NAMALWA (cell line): ENCODE measurements at places on chromosomes 6 and 20.

- no peak for DNase-seq
These were observed 149.8 kb downstream of the PAK5 start for GRCh38 chr20:9689041-9689440.

- DNase-seq: no peak
These were observed 6.9 kb downstream of the RSPO4 start for GRCh38 chr20:995170-995569.

GRCh38 chr6:127494240-127494767 is 24.8 kb downstream of the MTCL3 start:
- DNase-seq: no peak

DNA sequence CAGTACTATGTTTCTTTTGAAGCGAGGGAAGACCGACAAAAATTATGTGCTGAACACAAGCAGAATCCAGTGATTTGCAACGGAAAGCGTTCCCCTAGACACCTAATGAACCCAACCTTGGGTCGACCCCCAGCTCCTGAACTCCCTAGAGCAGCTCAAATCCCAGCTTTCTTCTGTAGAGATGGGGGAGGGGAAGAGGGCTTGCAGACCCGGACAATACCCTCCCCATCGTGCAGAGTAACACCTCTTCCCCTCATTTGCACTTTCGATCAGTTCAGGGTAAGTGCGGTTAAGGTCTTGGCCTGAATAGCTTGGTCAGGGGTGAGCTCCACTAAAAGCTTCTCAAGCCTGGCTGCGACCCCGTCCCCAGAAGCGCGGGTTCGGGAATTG is 404 bp downstream of the CEP162 start:
- DNase-seq: no peak

DNA sequence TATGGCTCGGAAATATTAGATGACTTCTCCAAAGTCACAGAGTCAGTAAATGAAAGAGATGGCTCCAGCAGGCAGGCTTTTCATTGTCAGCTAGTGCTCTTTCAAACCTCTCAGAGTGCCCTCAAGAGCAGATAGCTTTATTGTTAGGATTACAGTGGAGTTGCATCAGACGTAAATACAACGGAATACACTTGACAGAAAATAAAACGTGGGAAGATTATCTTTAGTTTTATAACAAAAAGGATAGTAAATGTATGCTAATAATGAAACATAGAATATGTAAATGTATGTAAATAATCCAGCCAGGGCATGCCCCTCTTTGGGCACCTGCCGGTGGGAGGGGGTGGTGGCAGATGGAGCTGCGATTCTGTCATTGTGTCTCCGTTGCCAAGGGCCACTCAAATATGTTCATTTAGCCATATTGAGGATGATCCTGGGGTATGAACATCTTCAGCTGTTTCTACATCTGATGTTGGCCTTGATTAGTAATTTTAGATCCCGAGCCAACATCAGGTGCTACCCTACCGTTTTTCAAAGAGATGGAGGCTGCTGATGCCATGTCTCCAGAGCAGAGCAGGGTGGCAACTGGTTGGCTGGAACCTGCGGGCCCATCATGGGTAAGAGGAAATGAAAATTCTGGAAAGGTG is 358.3 kb upstream of the SULF2 start:
- no peak for DNase-seq

GRCh38 chr6:8329562-8329961 is 105.8 kb downstream of the SLC35B3 start:
- no peak for DNase-seq

- peak; percentile 53 for DNase-seq
These were observed 283.9 kb downstream of the TBC1D7 start for GRCh38 chr6:13044390-13044789.

- no peak for DNase-seq
These were observed 15.3 kb upstream of the TCF15 start for GRCh38 chr20:625360-625932.

DNA sequence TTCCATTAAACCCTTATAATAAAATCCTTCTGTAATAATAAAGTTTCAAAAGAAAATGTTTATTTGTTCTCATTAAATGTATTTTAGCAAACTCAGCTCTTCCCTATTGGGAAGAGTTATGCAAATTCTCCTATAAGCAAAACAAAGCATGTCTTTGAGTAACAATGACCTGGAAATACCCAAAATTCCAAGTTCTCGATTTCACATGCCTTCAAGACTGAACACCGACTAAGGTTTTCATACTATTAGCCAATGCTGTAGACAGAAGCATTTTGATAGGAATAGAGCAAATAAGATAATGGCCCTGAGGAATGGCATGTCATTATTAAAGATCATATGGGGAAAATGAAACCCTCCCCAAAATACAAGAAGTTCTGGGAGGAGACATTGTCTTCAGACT is 3.8 kb downstream of the IL17A start:
- DNase-seq: no peak

DNA sequence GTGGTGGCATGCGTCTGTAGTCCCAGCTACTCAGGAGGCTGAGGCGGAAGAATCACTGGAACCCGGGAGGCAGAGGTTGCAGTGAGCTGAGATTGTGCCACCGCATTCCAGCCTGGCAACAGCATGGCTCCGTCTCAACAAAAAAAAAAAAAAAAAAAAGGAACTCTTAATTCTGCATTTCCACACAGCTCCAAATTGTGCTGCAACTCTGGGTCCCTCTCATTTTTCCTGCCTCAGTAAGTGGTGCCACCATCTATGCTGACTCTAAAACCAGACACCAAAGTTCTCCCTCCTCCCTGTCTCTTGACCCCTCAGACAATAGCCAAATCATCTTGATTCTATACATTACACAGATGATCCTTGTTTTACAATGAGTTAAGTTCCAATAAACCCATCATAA is 133.9 kb downstream of the BTBD9 start:
- DNase-seq: no peak

DNA sequence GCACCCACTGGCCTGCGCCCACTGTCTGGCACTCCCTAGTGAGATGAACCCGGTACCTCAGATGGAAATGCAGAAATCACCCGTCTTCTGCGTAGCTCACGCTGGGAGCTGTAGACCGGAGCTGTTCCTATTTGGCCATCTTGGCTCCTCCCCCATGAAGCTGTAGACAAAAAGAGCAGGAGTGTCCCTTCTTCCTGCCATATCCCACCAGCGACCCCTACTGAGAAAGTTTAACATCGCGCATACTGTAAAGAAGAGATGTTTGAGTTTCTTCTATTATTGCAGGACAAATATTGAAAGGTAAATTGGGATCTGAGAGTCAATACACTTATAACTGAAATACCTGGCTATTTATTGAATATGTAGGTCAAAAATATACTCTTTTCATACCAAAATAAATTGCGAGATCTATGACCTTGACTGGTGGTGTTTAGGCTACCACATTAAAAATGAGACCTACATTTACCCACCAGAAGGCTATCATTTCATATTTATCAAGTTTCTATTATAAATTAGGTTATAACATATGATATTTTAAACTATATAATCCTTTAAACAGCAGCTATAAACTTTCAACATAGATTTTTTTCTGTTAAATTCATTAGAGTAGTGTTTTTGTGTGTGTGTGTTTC is 586.3 kb downstream of the HTR1B start:
- peak; percentile 24 for DNase-seq

GRCh38 chr20:62922451-62922921 is 3.8 kb downstream of the DIDO1 start:
- no peak for DNase-seq

- peak; percentile 87 for DNase-seq
These were observed 9.1 kb downstream of the HIVEP2 start for GRCh38 chr6:142935553-142936517.

- DNase-seq: peak; percentile 83
These were observed 38.7 kb downstream of the GSTA2 start for GRCh38 chr6:52724406-52725121.

GRCh38 chr6:31882344-31882743 is 3.5 kb upstream of the SLC44A4 start:
- no peak for DNase-seq

GRCh38 chr6:168514216-168514615 is 73.2 kb downstream of the SMOC2 start:
- no peak for DNase-seq

DNA sequence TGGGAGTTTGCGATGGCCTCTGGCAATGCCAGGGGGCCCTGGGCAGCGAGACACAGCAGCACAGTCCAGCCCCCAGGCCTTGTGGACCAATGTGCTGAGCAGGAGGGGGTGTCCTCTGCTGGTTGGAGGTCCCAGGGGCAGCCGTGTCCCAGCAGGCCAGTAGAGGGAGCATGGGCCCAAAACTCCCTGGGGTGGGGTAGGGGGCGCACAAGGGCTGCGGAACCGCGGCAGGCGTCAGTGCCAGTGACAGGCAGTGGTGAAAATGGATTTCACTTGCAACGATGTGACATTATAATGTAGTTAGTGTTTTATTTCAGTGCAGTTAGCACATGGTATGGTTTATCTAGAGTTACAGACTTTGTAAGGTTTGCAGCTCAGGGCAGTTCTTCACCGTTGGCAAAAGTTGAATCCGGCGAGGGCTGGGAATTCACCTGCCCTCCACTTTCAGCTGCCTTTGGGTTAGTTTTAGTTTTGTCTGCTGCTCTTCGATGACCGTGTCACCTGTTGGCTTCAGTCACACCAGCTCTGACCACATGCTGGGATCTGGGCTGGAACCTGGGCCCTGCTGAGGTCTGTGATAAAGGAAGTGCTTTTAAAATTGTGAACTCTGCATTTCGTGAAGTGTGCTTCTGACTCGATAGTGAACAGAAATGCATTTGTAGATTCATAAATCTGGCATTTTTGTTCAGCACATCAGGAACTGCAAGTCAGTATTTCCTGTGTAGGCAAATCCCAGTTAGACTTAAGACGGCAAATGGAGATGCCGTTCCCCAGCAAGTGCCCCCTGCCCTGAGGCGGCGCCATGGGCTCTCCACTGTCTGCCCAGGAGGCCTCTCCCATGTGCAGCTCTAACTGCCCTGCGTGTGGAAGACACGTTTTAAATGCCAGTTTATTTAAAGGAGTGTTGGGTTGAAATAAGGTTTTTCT is 46.8 kb downstream of the PYGB start:
- DNase-seq: peak; percentile 85

DNA sequence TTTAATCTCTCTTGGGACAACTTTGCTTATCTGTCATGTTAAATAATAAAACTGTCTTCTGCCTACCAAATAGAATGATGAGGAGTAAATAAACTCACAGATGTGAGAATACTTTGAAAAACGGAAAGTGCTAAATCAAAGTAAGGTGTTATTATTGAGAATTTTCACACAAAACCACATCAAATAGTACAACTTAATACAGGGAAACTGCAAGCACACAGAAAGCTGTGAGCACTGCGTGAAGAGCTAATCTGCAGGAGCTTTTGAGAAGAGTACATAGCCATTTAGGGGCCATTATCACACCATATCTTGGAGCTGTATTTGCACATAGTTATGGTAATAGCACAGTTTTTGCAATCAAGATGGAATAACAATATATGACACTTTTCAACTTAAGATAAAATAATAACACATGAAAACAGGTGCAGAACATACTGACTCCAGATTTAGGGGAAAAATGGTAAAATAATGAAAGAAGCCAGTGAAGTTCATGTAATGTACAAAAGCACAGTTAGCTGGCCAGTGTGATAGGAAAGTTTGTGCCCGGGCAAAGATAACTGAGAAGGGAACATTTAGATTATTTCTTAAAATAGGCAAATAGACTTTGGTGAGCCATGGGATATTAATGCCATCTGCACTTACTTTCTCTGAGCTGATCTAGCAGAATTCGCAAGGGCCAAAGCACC is 398.5 kb upstream of the PLCB4 start:
- DNase-seq: no peak

- DNase-seq: no peak
These were observed 308.5 kb downstream of the BMP7 start for GRCh38 chr20:56957737-56958553.

- no peak for DNase-seq
These were observed 276.2 kb upstream of the MAP3K7 start for GRCh38 chr6:90863043-90863442.
